ENCODE measurements at places on chromosomes 11 and 22. TPM values are rescaled to one million over a fixed set of nuclear protein-coding genes. Genes with fewer than 3 reads are reported as not detected.
A peak's percentile ranks its signal among the peaks of the same experiment; 100 is the strongest.

CYB5R2 gene
- not detected for total RNA-seq

SLN gene
- total RNA-seq, result not detected

GRCh38 chr11:97722065-97722464 is 1298.7 kb upstream of the CNTN5 start:
- peak; percentile 89 for DNase-seq

DNA sequence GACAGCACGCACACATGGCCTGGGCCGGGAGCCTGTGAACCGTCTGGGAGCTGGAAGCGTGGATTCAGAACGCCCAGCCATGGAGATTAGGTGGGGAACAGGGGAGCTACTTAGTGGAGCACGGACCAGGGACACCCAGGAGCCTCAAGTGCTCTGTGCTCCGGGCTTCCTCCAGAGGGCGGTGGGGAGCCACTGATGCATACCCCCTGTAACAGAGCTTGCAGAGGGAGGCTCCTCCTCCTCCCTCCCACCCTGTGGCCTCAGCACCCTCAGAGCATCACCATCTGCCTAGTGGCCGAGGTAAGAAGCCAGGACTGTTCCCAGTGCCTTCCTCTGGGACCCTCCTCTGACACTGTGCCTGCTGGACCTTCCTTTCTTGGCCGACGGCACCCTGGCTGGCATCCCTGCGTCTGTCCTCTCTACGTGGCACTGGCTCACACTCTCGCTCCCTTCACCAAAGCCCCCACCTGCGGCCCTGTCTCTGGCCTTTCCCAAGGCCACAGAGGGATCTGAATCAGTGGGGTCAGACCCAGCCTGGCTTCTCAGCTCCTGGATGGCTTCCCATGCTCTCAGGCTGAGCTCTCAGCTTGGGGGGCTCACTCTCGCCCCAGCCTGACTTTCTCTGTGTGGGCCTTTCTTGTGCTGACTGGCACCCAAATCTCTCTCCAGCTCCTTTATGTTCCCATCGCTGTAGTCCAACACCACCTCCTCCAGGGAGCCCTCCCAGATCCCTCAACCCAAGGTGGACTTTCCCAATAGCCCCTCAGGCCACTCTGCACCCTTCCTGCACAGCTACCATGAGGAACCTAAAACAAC is 780.9 kb downstream of the BRD1 start:
- peak; percentile 17 for DNase-seq

GRCh38 chr11:72975778-72976521 is 161.7 kb downstream of the ATG16L2 start:
- peak; percentile 34 for DNase-seq

USH1C gene
- total RNA-seq, result not detected

- DNase-seq, result peak; percentile 90
These were observed 133.3 kb downstream of the ATXN10 start for GRCh38 chr22:45804986-45805325.

DNA sequence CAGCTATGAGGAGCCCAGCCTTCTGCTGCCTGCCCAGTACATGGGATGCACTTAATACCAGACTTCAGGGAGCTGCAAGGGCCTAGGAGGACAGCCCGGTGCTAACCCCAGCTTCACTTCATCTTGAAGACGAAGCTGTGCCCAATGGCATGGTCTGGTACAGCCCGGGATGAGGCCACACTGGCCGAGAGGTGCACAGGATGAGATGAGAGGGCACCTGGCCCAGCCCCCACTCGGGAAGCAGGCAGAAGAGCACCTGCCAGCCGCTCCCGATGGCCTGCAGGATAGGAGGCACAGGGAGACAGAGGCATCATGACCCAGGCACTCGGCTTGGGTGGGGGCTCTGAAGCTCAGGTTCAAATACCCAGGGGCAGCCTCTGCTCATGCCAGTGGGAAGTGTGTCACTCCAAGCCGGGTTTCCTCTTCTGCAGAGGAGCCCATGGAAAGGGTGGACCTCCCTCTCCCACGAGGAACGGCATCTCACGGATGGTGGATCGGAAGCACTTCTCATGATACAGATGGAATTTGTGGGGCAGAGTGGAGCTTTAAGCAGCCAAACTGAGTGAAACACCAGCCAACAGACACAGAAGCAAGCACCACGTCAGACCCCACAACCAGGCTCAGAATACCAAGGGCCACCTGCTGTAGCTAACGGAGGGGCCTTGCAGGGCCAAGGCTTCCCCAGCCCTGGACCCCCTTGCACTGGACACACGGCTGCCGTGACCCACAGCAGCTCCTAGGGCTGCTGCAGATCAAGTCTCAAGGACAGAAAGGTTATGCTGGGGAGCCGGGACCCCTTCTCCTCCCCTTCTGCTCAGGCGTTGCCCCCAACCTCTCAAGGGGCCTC is 875.2 kb downstream of the BRD1 start:
- no peak for DNase-seq

- DNase-seq, result no peak
These were observed 63.8 kb upstream of the CLMP start for GRCh38 chr11:123258877-123259276.

LBHD1 gene
- total RNA-seq, result 6.6 TPM

KCTD14 gene
- total RNA-seq, result not detected

TRIM29 gene
- 10.2 TPM for total RNA-seq

RCN1 gene
- total RNA-seq, result 241 TPM

- DNase-seq, result no peak
These were observed 388.8 kb upstream of the B3GAT1 start for GRCh38 chr11:134800826-134801225.

NCF4 gene
- not detected for total RNA-seq

DNA sequence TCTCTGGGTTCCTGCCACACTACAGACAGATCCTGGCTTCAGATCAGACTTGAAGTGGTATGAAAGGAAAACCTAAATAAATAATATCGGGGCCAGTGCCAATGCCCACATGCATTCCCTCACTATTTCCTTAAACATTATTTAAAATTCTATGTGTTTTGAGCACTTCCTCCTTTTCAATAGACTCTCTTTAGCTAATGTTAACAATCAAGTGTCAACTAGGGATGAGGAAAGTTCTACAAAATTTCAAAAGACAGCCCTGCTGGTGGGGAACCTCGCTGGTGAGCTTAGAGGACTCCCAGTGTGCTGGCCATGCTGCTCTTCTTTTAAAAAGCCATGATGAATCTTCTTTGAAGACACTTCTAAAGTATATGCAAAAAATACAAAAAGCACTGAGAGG is 87.5 kb downstream of the ENTHD1 start:
- DNase-seq, result no peak

F2 gene
- not detected for total RNA-seq

GRCh38 chr11:8928981-8929615 is 3.6 kb downstream of the C11orf16 start:
- no peak for DNase-seq

SCUBE1 gene
- total RNA-seq, result not detected

DNA sequence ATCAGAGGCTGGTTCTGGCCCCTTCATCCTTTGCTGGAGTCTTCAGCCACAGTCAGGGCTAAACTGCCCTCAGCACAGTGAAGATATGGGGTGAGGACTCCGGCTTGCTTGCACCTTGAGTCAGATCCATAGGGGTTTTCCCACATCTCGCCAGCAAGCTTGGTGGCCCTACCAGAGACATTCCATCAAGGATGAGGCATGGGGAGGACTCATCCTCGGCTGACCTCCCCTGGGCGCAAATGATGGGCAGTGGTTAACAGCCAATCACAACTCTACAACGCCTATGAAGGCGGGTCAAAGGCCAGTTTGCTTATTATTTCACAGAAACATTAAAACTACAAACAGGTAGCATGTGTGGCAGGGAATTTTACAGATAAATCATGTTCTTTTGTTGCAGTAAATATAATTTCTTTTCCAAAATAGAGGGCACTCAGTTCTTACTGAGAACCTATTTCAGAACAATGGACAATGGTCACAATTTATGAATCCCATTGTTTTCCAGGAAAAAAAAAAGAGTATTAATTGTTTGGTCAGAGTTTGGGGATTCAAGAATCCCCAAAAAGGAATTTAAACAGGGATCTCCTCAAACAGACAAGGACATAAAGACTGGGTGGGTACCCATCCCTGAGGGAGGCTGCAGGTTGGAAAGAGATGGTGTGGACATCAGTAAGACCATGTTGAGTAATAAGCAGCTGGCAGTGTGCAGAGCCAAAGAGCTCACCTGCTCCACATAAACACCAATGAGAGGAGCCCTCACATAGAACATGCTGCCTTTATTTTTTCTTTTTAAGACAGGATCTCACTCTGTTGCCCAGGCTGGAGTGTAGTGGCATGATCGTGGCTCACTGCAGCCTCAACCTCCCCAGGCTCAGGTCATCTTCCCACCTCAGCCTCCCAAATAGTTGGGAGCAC is 14.8 kb downstream of the PLAAT3 start:
- DNase-seq, result peak; percentile 94

DNA sequence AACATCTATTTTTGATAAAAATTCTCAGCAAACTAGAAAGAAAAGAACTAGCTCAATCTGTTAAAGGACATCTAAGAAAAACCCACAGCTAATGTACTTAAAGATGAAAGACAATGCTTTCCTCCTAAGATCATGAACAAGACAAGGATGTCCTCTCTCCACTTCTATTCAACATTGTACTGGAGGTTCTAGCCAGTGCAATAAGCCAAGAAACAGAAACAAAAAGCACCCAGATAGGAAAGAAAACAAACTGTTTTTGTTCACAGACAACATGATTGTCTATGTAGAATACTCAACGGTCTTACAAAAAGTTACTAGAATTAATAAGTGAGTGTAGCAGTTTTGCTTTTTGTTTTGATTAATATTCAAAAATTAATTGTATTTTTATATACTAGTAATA is 7.8 kb downstream of the CD3D start:
- no peak for DNase-seq

DNA sequence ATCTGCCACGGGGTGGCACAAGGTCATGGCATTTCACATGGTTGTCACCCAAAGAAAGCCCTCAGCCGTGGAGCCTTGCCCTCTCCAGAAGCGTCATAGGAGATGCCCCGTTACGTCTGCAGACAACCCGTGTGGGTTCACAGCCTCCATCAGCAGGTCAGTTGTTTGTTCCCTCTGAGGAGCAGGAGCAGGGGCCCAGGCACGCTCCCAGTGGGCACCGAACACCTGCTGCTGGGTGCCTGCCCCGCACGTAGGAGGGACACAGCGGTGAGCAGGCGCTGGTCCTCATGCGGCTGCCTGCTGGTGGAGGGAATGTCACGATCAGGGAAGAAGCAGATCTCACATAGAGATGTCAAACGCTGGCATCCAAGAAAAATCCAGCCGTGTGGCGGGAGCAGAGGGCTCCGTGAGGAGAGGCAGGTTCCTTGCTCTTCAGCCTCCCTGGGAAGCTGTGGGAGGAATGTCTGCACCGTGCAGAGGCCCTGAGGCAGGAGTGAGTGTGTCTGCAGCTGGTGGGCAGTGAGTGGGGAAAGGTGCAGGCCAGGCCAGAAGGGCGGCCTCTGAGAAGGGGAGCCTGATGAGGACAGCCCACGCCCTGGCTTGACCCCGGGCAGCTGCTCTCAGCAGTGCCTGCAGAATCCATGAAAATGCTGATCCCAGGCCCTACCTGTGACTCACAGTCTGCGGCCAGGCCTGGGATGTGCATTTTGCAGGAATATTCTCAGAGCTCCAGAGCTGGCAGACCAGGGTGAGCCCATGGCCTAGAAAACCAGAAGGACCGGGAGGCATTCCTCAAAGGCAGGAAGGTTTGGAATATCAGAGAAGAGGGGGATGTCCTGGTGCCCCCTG is 36.4 kb upstream of the TH start:
- DNase-seq, result no peak

GRCh38 chr11:107044503-107044902 is 26.2 kb upstream of the GUCY1A2 start:
- DNase-seq, result peak; percentile 28

- no peak for DNase-seq
These were observed at the start of gene LIF for GRCh38 chr22:30245985-30246813. LIF (minus strand) TSS chr22:30246759; CDS start chr22:30246695, 64 bp downstream.

C11orf86 gene
- not detected for total RNA-seq

OR52H1 gene
- total RNA-seq, result not detected

FOLR2 gene
- not detected for total RNA-seq

DNA sequence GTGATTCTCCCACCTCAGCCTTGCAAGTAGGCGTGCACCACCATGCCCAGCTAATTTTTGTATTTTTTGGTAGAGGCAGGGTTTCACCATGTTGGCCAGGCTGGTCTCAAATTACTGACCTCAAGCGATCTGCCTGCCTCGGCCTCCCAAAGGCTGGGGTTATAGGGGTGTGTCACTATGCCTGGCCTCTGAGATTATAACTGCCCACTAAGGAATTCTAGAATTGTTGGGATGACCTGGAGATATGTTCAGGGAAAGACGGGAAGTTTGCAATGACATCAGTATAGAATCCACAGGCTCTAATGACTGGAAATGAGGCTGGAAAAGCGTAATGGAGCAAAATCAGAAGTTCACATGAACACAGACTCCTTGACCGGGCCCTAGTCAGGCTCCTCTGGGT is 62.2 kb downstream of the CLMP start:
- no peak for DNase-seq
